ENCODE measurements at places on chromosomes 3 and 15.
A peak's percentile ranks its signal among the peaks of the same experiment; 100 is the strongest.

DNA sequence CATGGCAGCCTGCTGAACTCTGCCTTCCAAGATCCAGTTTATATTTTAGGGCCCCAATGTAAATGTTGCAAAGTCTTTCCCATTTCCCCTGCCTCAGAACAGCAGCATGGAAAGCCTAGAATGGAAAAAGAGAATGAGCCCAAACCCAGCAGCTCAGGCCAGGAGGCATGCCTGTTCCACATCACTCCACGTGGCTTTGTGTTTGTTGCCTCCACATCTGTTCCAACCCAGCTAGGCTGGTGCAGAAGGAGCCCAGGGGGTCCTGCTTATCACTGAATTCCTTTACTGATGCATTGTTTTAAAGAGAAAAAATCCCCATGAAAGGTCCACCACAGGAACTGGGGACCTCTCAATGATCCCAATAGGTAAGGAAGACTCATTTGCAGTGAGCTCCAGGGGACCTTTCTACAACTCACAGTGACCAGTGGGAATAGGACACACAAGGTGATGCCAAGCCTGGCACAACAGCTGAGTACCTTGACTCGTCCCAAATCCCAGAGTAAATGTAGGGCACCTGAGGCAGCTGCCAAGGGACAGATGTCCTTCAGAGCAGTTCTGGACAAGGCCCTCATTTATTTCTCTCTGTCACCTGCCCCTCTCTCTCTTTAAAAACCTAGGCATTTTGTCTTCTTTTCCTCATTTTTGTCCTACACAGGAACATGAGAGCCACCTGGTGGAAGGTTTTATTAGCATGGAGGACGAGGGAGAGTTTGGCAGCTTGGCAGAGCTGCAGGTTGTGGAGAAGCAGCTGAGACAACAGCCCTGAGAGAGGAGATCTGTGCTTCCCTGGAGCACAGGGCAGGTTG lies 41.7 kb upstream of the ADAMTS17 start:
- DNase-seq, result no peak

DNA sequence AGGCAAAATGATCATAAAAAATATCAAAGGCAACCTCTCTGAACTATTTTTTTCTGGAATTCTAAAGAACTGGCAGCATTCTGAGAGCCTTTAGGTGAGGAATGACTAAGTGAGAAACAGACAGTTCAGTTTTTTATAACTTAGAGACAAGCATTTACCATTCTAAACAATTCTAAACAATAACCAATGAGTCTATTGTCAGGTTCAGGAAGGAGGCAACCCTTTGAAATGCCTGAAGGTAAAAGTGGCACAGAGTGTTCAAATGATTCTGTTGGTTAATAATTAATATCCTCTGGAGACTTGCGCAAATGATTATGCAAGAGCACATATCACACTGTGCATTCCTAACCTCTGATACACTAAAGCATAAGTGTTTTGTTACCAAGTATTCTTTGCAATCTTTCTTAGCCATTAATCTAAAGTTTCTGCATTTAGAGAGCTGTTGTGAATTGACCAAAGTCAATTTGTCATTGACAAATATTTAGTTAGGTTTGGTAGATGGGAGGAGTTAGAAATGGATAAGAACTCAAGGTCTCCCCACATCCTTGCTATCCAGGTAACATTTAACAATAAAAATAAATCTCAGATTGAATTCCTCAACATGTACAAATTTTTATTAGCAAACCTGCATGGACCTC lies 9.2 kb upstream of the TGFBR2 start:
- no peak for DNase-seq

DNA sequence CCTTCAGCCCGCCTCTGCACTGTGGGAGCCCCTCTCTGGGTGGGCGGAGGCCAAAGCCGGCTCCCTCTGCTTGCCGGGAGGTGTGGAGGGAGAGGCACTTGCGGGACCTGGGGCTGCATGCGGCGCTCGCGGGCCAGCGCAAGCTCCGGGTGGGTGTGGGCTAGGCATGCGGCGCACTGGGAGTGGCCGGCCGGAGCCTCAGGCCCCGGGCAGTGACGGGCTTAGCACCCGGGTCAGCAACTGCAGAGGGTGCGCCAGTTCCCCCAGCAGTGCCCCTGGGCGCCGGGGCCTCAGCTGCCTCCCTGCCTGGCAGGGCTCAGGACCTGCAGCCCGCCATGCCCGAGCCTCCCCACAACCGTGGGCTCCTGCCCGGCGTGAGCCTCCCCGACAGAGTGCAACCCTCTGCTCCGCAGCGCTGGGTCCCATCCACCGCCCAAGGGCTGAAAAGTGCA lies 98.9 kb upstream of the POU1F1 start:
- DNase-seq, result no peak

DNA sequence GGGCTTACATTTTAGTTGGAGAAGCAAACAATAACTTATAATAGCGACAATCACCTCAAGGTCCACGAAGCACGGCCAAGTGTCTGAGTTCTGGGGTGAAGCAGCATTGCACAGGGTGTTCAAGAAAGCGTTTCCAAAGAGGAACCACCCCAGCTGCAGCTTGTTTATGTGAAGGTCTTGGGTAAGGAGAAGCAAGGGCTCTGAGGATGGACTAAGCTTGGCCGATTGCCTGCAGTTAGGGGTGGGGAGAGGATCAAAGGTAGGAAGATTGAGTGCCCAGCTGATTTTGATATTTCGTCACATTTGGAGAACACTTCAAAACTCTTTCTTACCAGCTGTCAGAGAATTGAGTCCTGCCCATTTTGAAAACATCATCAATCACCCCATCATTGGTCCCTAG lies 321.6 kb upstream of the DNAJC19 start:
- DNase-seq, result no peak

DNA sequence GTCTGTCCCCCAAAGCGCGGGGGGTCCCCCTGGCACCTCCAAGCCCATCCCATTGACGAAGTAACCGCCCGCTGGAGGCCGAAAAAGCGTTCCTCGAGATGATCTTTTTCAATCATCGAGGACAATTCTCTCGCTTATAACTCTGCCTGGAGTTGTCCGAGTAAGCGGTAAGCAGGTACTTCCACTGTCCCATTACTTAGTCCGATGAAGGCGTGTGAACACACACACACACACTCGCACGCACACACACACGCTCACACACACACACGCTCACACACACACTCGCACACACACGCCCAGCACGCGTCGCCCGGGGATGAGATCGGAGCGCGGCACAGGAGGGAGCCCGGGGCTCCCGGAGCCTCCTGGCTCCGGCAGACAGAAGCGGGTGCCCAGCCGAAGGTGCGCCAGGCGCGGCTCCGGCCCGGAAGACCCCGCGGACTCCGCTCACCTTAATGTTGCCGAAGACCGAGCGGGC lies 430 bp downstream of the SLCO2A1 start:
- DNase-seq, result no peak

DNA sequence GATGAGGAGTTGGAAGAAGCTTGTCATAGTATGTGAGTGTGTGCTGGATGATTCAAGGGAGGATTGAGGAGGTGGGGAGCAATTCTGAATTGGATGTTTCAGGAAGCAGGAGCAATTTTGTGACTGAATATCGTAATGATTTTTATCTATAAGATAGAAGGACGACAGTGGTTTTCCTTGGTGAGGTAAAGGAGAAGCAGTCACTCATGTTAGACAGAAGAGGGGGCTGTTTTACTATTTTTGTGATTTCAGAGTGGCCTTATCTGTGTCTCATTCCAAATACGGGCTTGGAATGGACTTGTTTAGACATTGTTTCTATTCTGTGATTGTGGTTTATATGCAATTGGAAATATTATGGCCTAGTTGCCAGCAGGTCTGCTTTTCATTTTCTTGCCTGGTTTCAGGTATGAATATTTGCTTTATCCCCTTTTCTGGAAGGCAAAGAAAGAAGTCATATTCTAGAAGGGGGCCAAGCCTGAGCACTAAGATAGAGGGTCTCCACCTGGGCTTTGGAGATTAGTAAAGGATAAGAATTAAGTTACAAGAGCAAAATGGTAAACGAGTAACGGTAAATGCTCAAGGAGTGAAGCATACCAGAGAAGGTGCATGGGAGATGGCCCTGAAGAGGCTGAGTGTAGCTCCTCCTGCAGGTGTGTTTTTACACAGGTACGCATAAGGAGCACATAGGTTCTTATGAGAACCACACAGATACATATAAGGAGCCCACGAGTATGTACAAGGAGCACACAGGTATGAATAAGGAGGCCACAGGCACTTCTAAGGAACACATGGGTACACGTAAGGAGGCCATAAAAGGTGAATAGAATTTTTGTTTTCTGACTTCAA lies 124.6 kb upstream of the KCNAB1 start:
- peak; percentile 8 for DNase-seq
